ENCODE measurements at places on chromosomes 2 and 18.
A peak's percentile ranks its signal among the peaks of the same experiment; 100 is the strongest.

GRCh38 chr18:75246721-75247610 is 36.4 kb downstream of the TSHZ1 start:
- DNase-seq: no peak

- peak; percentile 50 for DNase-seq
Measured at GRCh38 chr18:54776282-54776977, 51.8 kb upstream of the RAB27B start.

- DNase-seq: no peak
Measured at GRCh38 chr18:70643812-70644211, 355.0 kb downstream of the SOCS6 start.

GRCh38 chr2:123513351-123513750 is 511.7 kb upstream of the CNTNAP5 start:
- DNase-seq: no peak

GRCh38 chr2:27428978-27429541 is 629 bp downstream of the NRBP1 start:
- DNase-seq: peak; percentile 86

DNA sequence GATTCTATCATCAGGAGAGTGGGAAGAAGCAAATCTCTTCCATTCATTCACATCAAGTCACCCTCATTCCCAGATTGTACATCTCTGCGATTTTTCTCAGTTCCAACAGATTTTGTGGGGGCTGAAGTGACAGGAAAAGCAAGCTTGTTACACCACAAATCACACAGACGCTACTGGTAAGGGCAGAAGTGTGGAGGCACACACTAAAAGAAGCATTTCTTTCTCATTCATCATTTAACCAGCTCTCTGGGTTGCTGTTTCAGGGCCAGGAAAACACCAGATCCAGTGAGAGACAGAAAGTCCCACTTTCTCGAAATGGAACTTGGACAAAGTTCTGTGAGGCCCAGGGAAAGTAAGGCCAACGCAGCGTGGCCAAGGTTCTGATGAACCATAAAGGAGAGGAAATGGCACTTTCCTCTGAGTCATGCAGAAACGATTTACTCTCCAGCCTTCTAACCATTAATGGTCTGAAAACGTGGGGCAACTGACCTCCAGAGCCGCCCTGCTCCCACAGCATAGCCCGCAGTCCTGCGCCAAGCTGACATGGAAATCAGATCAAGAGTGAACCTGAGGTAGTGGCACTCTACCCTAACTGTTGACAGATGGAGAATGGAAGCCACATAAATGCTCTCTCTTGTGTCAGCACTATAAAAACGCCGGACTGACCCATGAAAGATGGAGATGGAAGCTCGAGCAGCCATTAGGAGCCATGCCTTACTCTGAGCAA is 191.0 kb downstream of the C1D start:
- no peak for DNase-seq

GRCh38 chr18:32468147-32468845 is 2.4 kb downstream of the GAREM1 start:
- no peak for DNase-seq

GRCh38 chr2:133940134-133940533 is 313.7 kb upstream of the MGAT5 start:
- DNase-seq: no peak

DNA sequence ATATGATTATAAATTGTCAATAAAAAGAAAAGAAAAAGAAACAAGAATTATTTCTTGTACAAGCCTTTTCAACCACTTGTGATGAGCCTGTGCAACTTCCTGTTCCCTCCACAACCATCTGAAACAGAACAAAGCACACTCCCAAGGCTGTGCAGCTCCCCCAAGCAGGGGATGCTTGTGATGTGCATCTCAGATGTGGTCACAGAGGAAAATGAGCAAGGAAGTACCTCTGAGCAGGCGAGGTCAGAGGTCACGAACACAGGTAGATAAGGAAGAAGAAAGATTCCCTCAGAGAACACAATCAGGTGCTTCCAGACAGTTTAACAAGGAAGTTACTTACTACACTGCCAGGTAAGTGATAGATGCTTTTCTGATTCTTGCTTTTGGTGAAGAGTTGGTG is 274.8 kb upstream of the SLC39A10 start:
- DNase-seq: no peak

DNA sequence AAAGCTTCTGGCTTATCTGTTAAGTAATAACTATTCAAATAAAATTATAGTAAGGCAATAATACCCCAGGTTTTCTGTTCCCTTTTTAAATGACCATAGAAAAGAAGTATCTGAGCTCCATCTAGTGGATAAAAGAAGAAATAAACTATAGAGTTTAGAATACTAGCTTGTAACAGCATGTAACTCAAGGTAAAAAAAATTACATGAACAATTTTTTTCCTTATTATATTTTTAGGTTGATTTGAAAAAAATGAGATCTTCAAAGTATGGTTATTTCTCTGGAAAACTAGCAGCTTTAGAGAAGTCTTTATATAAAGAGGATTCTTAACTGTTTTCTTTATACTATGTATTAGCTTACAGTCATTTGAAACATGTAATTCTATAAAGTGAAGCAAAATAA is 58.1 kb downstream of the NCKAP1 start:
- no peak for DNase-seq

- DNase-seq: no peak
Measured at GRCh38 chr2:4947911-4948310, 744.3 kb upstream of the SOX11 start.

DNA sequence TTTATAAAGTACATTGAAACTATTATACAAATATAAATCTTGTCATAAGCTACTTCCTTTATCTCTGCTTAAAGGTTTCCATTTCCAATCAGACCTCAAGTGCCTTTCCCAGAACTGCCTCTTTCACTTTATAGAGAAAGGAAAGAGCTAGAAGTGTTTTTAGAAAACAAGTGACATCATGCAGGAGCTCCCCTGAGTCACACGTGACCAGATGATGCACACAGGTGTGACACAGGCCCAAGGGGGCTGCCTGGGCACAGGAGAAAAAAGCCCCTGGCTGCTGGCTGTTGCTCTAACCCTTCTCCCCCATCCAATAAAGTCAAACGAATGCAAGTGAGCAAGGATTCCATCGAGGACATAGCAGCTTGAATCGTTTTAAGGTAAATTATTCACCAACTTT is 21.4 kb upstream of the SH3BP4 start:
- peak; percentile 6 for DNase-seq

GRCh38 chr2:27713201-27713600 is 49.5 kb downstream of the SLC4A1AP start:
- no peak for DNase-seq

DNA sequence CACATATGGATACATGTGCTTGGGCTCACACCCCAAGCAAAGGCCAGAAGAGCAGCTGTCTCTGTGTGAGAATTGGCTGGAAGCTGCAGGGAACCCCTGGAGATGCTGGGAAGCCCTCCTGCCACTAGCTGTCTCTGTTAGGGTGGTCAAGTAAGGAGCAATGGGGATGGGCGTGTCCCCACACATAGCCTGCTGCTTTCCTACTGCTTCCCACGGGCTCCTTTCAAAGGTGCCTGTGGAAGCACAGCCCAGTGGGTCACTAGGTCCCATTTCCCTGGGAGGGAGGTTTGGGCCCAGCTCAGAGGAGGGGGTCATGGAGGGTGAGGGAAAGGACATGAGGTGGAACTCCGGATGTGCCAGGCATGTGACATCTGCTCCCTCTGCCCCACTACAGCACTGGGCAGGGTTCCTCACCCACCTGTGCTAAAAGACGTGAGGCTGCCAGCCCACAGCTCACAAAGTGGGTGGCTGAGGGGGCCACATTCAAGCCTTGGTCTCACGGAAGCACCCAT is 24.4 kb upstream of the MAL start:
- no peak for DNase-seq

DNA sequence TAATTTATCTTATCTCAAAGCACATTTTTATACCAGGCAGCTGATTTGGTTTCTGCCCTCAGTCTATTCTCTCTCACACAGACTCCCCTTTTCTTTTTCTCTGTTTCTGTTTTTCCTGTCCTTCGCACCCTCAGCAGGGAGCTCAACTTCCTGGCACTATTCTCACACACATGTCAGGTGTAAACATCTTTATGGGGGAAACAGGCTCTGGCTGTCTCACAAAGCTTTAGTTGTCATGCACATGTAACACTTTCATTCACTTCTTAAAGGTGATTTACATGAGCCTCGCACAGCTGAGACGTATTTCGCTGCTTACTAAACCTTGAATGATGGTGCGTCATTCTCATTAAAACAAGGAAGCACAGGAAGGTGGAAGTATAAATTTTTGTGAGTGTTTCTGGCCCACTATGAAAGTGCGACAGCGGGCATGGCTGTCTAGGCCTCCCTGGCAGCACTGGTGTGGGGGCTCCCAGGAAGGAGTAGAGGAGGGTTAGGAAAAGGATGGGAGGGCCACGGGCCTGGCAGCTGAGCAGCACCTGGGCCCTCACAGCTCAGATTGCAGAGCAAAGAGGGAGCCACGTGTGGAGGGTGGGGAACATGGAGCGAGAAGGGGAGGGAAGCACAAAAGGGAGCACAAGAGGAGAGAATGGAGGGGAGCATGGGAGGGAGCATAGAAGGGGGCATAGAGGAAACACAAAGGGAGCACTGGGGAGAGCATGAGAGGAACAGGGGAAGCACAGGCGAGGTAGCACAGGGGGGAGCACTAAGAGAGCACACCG is 46.2 kb upstream of the SNTG2 start:
- DNase-seq: no peak
